Activated naive CD8-positive, alpha-beta T cell treated with anti-CD3 and anti-CD28 coated beads, Interleukin-2, amount 10 ng/mL, durations not matched to agents 7 days and 5 days (primary cell): ENCODE measurements at places on chromosomes 2 and 18. TPM values are rescaled to one million over a fixed set of nuclear protein-coding genes. Genes with fewer than 3 reads are reported as not detected.

The FARP2 gene
- 17.7 TPM for total RNA-seq

The SPATA3 gene
- not detected for total RNA-seq

The MAP3K20 gene
- total RNA-seq, result 11.8 TPM

The TRABD2A gene
- total RNA-seq, result 81.1 TPM

The CRYGB gene
- total RNA-seq, result not detected

The ZNF521 gene
- total RNA-seq, result not detected
